ENCODE measurements at places on chromosomes 7 and 10.

DNA sequence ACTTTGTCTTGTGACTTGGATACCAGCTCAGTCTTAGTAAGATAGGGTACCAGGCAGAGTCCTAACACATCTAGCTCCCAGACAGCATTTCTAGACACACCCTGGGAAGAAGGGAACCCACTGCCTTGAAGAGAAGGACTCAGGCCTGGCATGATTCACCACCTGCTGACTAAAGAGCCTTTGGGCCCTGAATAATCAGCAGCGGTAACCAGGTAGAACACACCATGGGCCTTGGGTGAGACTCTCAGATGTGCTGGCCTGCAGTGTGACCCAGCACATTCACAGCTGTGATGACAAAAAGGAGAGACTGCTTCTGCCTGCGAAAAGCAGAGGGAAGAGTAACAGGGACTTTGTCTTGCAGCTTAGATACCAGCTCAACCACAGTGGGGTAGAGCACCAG, 10.4 kb upstream of the TNKS2 start:
- no peak for DNase-seq

DNA sequence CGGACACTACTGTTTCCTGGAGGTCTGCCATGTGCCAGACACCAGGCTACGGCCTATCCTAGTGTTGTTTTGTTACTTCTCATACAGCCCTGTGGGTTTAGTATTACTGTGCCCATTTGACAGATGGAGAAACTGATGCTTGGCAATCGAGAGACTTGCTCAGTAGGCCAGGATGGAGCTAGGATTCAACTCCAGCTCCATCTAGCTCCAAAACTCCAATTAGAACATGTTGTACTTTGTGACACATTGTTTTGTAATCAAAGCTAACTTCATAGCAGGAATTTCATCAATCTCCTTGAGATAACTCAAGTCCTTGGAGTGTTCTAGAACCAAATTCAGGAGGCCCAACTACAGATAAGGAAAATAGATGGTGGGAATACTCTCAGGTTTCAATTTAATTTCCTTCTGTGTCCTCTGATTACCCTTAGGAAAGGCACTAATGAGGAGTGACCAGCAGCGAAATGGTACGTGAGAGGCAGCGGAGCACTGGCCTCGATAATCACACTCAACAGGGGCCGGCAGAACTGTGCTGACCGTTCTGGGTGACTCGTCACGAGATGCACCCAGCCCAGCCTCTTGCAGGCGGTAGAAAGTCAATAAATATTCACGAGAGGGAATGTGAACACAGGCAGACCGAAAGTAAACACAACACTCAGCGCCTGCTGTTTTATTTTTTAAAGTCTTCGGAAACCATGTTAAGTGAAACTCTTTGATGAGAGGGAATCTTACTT, 269.6 kb upstream of the NEBL start:
- DNase-seq = no peak

- DNase-seq = no peak
Observed at GRCh38 chr10:86103391-86104101, 263.0 kb downstream of the GRID1 start.

- no peak for DNase-seq
Observed at GRCh38 chr7:9776900-9777299, 1196.8 kb upstream of the PHF14 start.

- DNase-seq = no peak
Observed at GRCh38 chr7:31096198-31096876, 44.2 kb downstream of the ADCYAP1R1 start.

GRCh38 chr10:6917125-6917524, 337.0 kb upstream of the PRKCQ start:
- DNase-seq = no peak

- DNase-seq = no peak
Observed at GRCh38 chr10:35641676-35642034, 441 bp downstream of the FZD8 start.

DNA sequence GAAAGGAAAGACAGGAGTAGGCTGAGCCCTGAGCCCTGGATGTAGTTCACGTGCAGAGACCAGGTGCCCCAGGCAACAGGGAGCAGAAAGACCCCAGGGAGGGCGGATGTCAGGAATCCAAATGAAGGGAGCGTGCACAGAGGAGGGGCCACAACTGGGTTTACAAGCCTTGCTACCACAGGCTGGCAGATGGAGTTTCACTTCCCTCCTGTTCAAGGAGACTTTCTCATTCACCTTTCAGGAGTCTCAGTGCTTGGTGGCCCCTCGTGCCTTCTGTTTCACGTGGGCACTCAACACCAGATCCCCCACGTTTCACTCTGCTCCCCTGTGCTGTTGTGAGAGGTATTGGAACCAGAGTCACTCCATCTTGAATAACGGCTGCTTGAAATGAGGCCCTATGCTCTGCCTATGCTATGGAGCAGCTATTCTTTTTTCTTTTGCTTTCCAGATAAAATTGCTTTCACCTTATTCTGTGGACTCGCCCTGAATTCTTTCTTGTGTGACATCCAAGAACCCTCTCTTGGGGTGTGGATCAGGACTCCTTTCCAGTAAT, 601.4 kb upstream of the IGFBP3 start:
- no peak for DNase-seq

- DNase-seq = no peak
Observed at GRCh38 chr7:128458956-128459355, 3.3 kb downstream of the HILPDA start.

Data from stimulated activated CD8-positive, alpha-beta memory T cell treated with anti-CD3 and anti-CD28 coated beads, Interleukin-4, amount 100 ng/mL, for 24 hours (primary cell).